ENCODE measurements at places on chromosomes 11 and 22. TPM values are rescaled to one million over a fixed set of nuclear protein-coding genes. Genes with fewer than 3 reads are reported as not detected.

PAX6 gene
- polyA plus RNA-seq, result not detected

MS4A4A gene
- polyA plus RNA-seq, result not detected

SCO2 gene
- 3.6 TPM for polyA plus RNA-seq

SMTNL1 gene
- polyA plus RNA-seq, result not detected

OR10D3 gene
- not detected for polyA plus RNA-seq

LMNTD2 gene
- polyA plus RNA-seq, result 0.94 TPM

Data from CD4-positive, alpha-beta memory T cell (primary cell).